CD4-positive, alpha-beta T cell treated with Interleukin-15 for 4 hours (primary cell): ENCODE measurements at places on chromosomes 1 and 21.

DNA sequence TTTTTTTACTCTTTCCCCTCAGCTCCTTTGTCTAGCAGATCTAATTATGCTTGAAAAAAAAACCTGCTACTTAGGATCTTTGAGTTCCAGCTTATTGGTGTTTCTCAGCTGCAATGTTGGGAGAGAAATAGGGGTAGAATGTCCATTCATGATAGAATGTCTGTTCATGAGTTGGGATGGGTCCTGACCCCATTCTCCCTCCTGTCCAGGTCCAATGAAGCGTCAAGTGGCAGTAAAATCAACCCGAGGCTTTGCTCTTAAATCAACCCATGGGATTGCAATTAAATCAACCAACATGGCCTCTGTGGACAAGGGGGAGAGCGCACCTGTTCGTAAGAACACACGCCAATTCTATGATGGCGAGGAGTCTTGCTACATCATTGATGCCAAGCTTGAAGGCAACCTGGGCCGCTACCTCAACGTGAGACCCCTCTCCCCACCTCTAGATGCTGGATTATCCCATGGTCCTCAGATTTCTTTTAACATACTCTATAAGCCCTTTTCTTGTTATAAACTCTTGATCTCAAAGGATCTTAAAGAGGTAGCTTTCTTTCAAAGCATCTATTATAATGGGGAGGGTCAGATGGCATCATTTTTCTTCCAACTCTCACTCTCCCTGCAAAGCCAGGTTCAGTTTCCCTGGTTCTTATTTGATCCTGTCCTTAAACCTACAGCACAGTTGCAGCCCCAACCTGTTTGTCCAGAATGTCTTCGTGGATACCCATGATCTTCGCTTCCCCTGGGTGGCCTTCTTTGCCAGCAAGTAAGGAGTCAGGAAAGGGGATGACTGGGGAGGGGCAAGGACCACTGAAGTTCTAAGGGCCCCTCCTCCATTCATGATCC lies 11.1 kb downstream of the CERS2 start:
- no peak for DNase-seq

DNA sequence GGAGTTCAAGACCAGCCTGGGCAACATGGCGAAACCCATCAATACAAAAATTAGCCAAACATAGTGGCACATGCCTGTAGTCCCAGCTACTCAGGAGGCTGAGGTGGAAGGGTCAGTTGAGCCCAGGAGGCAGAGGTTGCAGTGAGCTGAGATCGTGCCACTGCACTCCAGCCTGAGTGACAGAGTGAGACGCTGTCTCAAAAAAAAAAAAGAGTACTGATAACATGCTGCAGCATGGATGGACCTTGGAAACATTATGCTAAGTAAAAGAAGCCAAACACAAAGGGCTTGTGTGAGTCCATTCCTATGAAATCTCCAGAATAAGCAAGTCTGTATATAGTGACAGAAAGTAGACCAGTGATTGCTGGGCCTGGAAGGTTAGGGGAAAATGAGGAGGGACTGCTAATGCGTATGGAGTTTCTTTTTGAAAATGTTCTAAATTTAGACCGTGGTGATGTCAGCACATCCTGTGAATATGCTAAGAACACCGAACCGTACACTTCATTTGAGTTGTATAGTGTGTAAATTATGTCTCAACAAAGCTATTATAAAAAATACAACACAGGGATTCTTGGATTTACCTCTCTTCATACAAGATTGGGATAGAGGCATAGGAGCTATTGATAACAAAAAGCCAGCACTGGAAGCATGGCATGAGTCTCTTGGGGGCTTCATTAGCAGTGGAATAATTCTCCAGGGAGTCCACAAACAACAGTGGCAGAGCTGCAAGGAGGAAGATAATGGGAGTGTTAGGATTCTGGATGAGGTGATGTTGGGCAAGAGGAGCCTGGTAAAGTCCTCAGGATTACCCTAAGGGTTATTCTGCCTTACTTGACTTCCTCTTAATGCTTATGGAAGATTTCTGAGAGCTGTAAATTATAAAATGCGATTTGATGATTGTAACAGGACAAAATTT lies 73.5 kb downstream of the TTC3 start:
- no peak for DNase-seq

GRCh38 chr1:197173571-197174507 lies 27.4 kb upstream of the ASPM start:
- DNase-seq, result no peak

GRCh38 chr1:202056644-202057334 lies 46.4 kb downstream of the ELF3 start:
- no peak for DNase-seq

DNA sequence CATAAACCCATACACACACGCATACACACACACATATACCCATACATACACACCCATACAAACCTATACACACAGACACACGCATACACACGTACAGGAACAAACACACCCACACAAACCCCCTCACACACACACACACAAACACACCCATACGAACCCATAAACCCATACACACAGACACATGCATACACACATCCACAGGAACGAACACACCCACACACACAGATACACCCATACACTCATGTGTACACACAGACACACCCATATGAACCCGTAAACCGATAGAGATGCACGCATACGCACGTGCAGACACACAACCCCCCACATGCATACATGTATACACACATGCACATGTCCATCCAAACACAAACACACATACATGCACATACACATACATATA lies 9.5 kb downstream of the WNT9A start:
- no peak for DNase-seq

DNA sequence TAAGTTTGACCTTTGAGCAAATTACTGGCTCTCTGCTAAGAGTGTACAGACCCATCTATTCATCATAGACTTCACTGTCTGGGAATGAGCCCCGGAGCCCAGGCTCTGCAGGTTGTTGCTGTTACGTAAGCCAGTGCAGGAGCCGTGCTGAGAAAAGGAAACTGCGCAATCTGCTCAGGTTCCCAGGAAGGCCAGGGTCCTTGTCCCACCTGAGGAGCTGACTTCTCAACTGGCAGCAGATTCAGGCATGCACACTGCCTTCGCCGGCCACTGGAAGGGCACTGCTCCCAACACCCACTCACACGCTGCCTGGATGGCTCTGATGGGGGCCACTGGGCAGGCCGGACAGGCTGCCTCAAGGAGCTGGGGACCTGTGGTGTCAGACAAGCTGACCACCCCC lies 19.5 kb downstream of the RCAN1 start:
- DNase-seq, result no peak

DNA sequence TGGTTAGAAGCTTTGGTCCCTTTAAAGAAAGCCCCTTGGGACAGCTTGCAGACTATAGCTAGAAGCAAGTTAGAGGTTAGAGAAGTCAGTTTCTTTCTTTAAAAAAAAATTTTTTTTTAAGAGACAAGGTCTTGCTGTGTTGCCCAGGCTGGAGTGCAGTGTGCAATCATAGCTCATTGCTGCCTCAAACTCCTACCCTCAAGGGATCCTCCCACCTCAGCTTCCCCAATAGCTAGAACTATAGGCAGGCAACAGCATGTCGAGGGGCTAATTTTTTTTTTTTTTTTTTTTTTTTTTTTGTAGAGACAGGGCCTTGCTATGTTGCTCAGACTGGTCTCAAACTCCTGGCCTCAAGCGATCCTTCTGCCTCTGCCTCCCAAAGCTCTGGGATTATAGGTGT lies 44.2 kb upstream of the ZNF326 start:
- no peak for DNase-seq

GRCh38 chr1:212453156-212453857 lies 20.6 kb downstream of the NENF start:
- no peak for DNase-seq

DNA sequence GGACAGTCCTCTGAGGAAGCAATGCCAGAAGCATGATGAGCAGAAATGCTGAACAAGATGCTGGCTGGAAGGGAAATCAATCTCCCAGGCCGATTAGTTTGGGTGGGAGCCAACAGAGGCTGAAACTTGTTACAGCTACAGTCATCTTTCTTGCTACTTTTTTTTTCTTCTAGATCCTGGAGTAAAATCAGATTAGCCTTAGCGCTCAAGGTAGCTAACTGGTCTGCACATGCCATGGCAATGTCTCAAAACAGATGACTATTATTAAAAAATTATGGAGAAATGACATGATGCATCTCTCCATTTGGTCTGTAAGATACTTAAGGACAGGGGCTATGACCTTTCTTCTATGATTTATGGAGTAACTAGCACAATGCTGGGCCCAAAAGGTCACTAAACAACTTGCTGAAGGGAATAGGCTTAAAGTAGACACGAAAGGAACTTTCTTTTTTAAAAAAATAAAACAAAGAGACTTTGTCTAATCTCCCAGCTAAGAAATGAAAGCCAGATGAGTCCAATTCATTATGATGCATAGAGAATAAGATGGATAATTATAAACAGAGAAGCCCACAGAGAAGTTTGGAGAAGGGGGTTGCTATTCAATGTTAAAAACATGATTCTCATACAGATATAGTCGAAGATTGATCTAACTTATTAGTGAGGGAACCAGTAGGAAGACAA lies 42.5 kb downstream of the UTP25 start:
- DNase-seq, result no peak

DNA sequence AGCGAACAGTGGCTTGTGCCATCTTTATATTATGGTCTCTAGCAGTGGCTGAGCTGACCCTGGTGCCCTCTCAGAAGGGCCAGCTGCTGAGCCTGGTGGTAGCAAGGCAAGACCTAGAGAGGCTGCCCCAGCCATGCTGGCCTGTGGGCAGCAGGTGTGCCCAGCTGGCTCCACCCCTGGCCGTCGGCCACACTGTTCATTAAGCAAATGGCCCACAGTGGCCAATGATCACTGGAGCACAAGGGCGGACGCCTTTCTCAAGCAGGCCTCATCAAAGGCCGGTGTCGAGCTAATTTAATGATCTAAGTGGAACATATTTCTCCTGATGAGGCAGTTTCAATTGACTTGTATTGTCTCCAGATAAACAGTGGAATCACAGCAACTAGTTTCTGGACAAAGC lies 89.4 kb downstream of the GRIK3 start:
- no peak for DNase-seq

DNA sequence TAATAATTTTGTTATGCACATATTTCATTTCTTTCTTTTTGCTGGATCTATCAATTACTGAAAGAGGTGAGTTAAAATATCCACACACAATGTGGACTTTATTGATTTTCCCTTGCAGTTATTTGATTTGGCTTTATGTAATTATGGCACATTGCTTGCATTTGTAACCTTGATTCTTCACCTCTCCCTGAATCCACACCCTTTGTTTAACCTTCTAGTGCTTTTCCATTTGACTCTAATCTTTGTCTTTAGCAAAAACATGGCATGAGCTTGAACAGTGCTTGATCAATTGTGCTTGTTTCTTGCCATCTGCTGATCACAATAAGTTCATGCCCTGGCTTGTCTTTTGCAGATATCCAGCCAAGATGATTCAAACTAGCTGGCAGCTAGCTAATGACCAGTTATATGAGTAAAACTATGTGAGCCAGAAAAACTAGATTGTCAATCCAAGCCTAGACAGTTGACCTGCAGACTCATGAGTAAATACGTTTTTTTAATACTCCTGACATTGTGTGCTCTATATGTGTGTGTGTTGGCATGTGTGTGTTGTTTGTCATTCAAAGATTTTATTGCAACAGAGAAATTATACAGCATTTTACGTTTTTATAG lies 899.2 kb downstream of the NCAM2 start:
- DNase-seq, result no peak
